Regular cardiac myocyte (primary cell): ENCODE measurements at places on chromosomes 1 and 21. TPM values are rescaled to one million over a fixed set of nuclear protein-coding genes. Genes with fewer than 3 reads are reported as not detected.

Gene PPM1J
- 1.5 and 2.3 TPM in 2 replicates for total RNA-seq

Gene RHOU
- under 0.01 and 1.1 TPM in 2 replicates for total RNA-seq

Gene PGM1
- total RNA-seq = 70.2 and 119 TPM in 2 replicates

Gene CYP4B1
- 0.28 TPM in 1 of 2 replicates, not detected in the other for total RNA-seq

Gene SLAMF6
- not detected in 2 replicates for total RNA-seq

Gene DPT
- total RNA-seq = under 0.01 TPM in 1 of 2 replicates, not detected in the other

Gene SORT1
- 7.3 and 24.2 TPM in 2 replicates for total RNA-seq

Gene EFNA1
- total RNA-seq = 0.19 and 1.4 TPM in 2 replicates

Gene APCS
- not detected in 2 replicates for total RNA-seq

Gene HS2ST1
- 20.9 and 31.0 TPM in 2 replicates for total RNA-seq

Gene LCE2C
- not detected in 2 replicates for total RNA-seq

Gene ENAH
- total RNA-seq = 140 and 173 TPM in 2 replicates

Gene ACOT7
- 14.4 and 47.0 TPM in 2 replicates for total RNA-seq

Gene ITLN2
- total RNA-seq = 1.4 TPM in 1 of 2 replicates, not detected in the other

Gene CXADR
- total RNA-seq = 0.58 and 1.7 TPM in 2 replicates

Gene CALML6
- 0.19 and 0.85 TPM in 2 replicates for total RNA-seq

Gene LYPD8
- total RNA-seq = 0.28 TPM in 1 of 2 replicates, not detected in the other

Gene IGSF3
- total RNA-seq = 0.38 and 0.85 TPM in 2 replicates

Gene SPRR1B
- not detected in 2 replicates for total RNA-seq

Gene ARHGEF16
- total RNA-seq = 0.28 and 0.38 TPM in 2 replicates

Gene GUCA2A
- not detected in 2 replicates for total RNA-seq

Gene NGF
- 16.9 and 17.3 TPM in 2 replicates for total RNA-seq

Gene SPATA46
- total RNA-seq = not detected in 2 replicates

Gene AMY2B
- 1.5 and 10.7 TPM in 2 replicates for total RNA-seq

Gene FLG2
- not detected in 2 replicates for total RNA-seq

Gene SPATA1
- total RNA-seq = under 0.01 and 0.96 TPM in 2 replicates

Gene EXOSC10
- 25.1 and 38.2 TPM in 2 replicates for total RNA-seq

Gene CD1B
- not detected in 2 replicates for total RNA-seq

Gene TNFRSF14
- 10.9 and 45.9 TPM in 2 replicates for total RNA-seq

Gene EFCAB7
- 5.2 and 15.8 TPM in 2 replicates for total RNA-seq

Gene UBE2U
- not detected in 2 replicates for total RNA-seq

Gene AMY1B
- total RNA-seq = not detected in 2 replicates

Gene ZBTB8B
- under 0.01 TPM in 2 replicates for total RNA-seq

Gene TARBP1
- 19.6 and 23.7 TPM in 2 replicates for total RNA-seq

Gene SYCP1
- total RNA-seq = not detected in 2 replicates

Gene TFF2
- total RNA-seq = not detected in 2 replicates
